Epithelial cell of alveolus of lung (primary cell): ENCODE measurements at places on chromosomes 11 and 22. TPM values are rescaled to one million over a fixed set of nuclear protein-coding genes. Genes with fewer than 3 reads are reported as not detected.

Gene KCNJ5
- total RNA-seq, result not detected in 2 replicates

Gene MS4A14
- not detected in 2 replicates for total RNA-seq

Gene CRYAB
- 3.2 and 9.3 TPM in 2 replicates for total RNA-seq

Gene MMP27
- total RNA-seq, result not detected in 2 replicates

Gene OR8B4
- total RNA-seq, result not detected in 2 replicates

Gene NAALAD2
- 1.7 and 4.6 TPM in 2 replicates for total RNA-seq

Gene TMEM191C
- 0.13 and 3.8 TPM in 2 replicates for total RNA-seq

Gene UCP3
- total RNA-seq, result 0.26 and 0.64 TPM in 2 replicates

Gene KREMEN1
- total RNA-seq, result 9.2 and 15.6 TPM in 2 replicates

Gene GLYAT
- total RNA-seq, result 0.13 TPM in 1 of 2 replicates, not detected in the other

Gene C11orf68
- 20.0 and 36.6 TPM in 2 replicates for total RNA-seq

Gene APOA1
- 0.32 and 0.52 TPM in 2 replicates for total RNA-seq

Gene MRGPRX3
- not detected in 2 replicates for total RNA-seq

Gene H19
- 25.9 and 579 TPM in 2 replicates for total RNA-seq

Gene C22orf42
- not detected in 2 replicates for total RNA-seq

Gene OR52I2
- total RNA-seq, result not detected in 2 replicates

Gene CSNK2A3
- total RNA-seq, result 1.4 and 2.2 TPM in 2 replicates

Gene MORC2
- total RNA-seq, result 14.9 and 15.2 TPM in 2 replicates

Gene DDX25
- total RNA-seq, result not detected in 2 replicates

Gene QSER1
- total RNA-seq, result 17.8 and 23.6 TPM in 2 replicates

Gene BTBD10
- 9.3 and 30.5 TPM in 2 replicates for total RNA-seq

Gene FXYD6
- 17.4 and 21.6 TPM in 2 replicates for total RNA-seq

Gene FSHB
- total RNA-seq, result not detected in 2 replicates

Gene CD6
- total RNA-seq, result not detected in 2 replicates

Gene OR5M11
- total RNA-seq, result not detected in 2 replicates

Gene FOLH1
- total RNA-seq, result 0.40 and 0.78 TPM in 2 replicates

Gene IGLL1
- total RNA-seq, result not detected in 2 replicates

Gene OR51I1
- total RNA-seq, result not detected in 2 replicates

Gene SEC14L3
- not detected in 2 replicates for total RNA-seq

Gene BDNF
- total RNA-seq, result 9.1 and 15.6 TPM in 2 replicates

Gene MAPK8IP1
- 6.7 and 27.8 TPM in 2 replicates for total RNA-seq

Gene GLB1L2
- total RNA-seq, result 0.13 and 2.8 TPM in 2 replicates

Gene OR52E8
- total RNA-seq, result not detected in 2 replicates

Gene DEFB131B
- total RNA-seq, result not detected in 2 replicates

Gene LRRC4C
- total RNA-seq, result 0.52 and 0.72 TPM in 2 replicates

Gene TMEM86A
- total RNA-seq, result 1.2 and 2.8 TPM in 2 replicates

Gene GNAZ
- 0.52 and 1.2 TPM in 2 replicates for total RNA-seq

Gene SCN2B
- total RNA-seq, result under 0.01 and 0.48 TPM in 2 replicates

Gene CDC42EP1
- total RNA-seq, result 58.1 and 61.1 TPM in 2 replicates

Gene BCO2
- 0.91 and 10.5 TPM in 2 replicates for total RNA-seq
